Activated T-helper 2 cell treated with anti-CD3 and anti-CD28 coated beads, Interferon-gamma antibody, Interleukin-2, Interleukin-4, amounts not matched to agents 10 μg/mL and 5 μg/mL and 100 μg/mL, durations not matched to agents 14 hours and 24 hours and 36 hours (primary cell): ENCODE measurements at places on chromosomes 6 and 20.

DNA sequence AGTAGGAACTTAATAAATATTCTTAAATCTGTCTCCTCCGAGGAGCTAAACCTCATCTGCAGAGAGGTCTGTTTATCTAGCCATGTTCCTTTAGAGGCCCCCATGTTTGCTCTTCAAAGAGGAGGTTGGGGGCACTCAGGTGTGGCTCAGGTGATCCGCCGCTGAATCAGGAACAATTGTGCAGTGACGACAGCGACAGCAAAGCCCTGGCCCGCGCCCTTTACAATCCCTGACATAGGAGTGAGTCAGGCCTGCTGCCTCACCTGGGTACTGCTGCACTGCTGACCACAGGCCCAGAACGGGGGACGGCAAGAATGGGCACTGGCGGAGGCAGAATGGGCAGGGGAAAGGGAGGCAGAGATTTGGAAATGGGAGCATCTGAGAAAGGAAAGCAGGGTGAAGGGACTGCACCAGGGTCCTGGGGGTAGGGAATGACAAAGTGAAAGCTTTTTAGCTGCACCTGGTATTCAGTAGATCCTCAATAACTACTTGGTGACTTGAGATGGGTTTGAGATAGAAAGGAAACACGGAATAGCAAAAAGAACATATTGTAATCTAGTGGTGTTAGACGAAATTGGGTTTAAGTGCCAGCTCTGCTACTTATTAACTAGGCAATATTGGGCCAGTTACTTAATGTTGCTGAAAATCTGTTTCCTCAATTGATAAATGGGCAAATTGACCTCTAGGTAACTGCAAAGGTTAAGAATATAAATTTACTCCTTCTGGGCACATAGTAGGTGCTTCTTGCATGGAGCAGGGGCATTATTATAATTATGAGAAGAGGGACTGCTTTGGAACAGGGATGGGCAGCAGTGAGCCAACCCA is 5.4 kb upstream of the IER3 start:
- DNase-seq, result no peak

DNA sequence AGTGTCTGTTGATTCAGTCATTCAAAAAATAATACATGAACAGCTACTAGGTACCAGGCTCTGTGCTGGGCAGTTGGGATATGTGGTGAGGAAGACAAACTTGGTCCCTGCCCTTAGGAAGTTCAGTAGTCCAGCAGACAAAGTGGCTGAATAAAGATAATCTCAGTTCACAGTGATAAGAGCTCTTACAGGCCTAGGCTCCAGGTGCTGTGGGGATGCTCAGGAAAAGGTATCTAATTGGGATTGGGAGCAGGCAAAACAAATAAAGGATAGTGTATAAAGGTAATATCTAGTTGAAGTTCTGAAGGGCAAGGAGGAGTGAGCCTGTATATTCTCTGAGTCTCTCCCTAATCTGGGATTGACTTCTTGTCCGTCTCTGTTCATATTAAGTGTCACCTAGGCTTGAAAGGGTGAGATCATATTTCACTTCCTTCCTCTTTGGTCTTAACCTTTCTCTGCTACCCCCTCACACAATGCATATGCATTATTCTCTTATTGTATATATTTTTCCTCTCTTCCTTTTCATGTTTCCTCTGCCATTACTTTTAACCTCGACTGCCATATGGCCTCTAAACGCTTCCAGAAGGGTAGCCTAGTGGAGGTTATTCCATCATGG is 13.5 kb downstream of the PTPN1 start:
- DNase-seq, result no peak

DNA sequence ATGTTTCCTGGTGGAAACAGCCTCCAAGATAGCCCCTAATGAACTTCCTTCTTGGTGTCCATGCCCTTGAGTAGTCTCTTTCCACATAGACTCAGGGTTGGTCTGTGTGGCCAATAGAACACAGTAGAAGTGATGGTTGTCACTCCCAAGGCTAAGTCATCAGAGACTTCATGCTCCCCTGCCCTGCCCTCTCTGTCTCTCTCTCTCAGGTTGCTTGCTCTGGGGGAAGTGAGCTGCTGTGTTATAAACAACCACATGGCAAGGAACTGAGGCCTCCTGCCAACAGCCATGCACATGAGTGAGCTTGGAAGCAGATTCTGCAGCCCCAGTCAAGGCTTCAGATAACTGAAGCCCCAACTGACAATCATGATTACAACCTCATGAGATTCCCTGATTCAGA is 85.3 kb upstream of the SLC22A16 start:
- no peak for DNase-seq

- DNase-seq, result no peak
Observed at GRCh38 chr6:166490671-166491500, 95.6 kb downstream of the RAMACL start.

GRCh38 chr6:1687402-1687801 is 77.7 kb downstream of the FOXC1 start:
- no peak for DNase-seq

DNA sequence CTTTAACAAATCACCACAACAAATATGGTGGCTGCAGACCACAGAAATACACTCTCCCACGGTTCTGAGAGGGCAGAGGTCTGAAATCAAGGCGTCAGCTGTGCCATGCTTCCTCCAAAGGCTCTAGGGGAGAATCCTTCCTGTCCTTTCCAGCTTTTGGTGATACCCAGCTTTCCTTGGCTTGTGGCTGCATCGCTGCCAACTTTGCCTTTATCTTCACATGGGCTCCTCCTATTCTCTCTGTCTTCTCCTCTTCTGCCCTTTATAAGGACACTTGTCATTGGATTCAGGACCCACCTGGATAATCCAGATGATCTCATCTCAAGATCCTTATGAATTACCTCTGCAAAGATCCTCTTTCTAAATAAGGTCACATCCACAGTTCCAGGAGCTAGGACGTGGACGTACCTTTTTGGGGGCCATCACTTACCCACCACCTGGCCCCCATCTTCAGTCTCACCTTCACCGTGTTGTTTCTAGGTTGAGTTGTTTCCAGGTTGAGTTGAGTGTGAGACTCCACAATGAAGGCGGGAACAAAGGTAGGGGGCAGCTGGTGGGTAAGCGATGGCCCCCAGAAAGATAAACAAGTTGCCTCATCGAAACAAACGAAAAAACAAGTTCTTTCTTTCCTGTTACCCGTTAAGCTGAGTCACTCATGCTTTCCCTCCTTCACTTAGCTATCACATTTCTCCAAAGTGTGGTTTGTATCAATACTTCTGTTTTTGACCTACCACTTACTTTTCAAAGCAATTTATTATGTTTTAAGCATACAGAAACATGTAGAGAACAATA is 68.9 kb upstream of the SLC22A16 start:
- DNase-seq, result no peak

GRCh38 chr20:1376408-1377270 is 16.2 kb downstream of the FKBP1A start:
- no peak for DNase-seq
